Right renal pelvis (tissue), 4 donors: ENCODE measurements at places on chromosomes 2 and 18.

DNA sequence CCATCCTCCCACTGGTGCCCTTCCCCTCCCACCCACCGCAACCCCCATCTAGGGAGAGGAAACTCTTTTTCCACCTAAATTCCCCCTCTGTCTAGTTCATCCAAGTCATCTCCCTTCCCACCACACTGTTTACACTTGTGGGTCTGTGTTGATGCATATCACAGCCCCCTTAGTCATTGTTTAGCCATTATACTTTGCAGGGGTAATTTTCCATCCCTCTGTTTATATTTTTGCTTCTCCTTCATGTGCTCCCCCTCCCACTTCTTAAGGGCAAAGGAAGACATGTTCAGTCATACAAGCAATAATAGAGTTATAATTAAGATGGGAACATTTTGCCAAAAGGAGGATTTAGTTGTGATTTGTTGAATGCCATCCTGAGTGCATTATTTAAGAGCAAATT is 187.8 kb upstream of the TNP1 start:
- no peak for DNase-seq

- no peak for DNase-seq
These were observed 271.8 kb downstream of the MBD2 start for GRCh38 chr18:53952700-53953099.

- no peak for DNase-seq
These were observed 182.7 kb downstream of the PRPF40A start for GRCh38 chr2:152534460-152535135.

DNA sequence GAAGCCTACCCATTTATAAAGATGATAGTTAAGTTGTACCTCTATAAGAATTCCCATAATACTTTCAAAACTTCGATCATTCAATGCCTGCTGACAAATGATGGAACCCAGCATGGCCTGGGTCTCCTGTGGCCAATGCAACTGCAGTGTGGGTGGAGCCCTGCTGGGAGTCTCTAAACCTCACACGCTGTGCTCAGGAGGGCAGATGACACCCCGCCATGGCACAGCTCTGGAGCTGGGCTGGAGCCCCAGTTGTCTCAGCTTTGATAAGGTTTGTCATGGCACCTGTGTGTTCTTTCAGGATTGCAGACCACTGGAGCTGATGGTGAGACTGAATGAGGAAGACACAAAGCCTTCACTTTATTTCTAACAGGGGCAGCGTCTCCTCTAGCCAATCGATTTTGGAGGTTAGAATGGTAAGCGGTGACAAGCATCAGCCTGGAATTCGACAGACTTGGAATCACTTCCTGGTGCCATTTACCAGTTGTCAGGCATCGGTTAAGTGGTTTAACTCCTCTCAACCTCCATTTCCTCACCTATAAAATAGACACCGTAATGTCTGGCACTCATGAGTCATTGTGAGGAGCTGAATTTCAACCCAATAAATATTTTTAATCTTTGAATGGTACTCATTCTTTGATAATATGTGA is 383.6 kb upstream of the SALL3 start:
- DNase-seq: no peak

GRCh38 chr2:24929230-24929629 is 9.2 kb upstream of the ADCY3 start:
- DNase-seq: no peak
